ENCODE measurements at places on chromosomes 4 and X.
A peak's percentile ranks its signal among the peaks of the same experiment; 100 is the strongest.

- no peak for DNase-seq
Measured at GRCh38 chr4:45701621-45702020, 422.2 kb downstream of the GABRG1 start.

GRCh38 chrX:133796282-133796681 is 189.1 kb downstream of the GPC3 start:
- DNase-seq = no peak

DNA sequence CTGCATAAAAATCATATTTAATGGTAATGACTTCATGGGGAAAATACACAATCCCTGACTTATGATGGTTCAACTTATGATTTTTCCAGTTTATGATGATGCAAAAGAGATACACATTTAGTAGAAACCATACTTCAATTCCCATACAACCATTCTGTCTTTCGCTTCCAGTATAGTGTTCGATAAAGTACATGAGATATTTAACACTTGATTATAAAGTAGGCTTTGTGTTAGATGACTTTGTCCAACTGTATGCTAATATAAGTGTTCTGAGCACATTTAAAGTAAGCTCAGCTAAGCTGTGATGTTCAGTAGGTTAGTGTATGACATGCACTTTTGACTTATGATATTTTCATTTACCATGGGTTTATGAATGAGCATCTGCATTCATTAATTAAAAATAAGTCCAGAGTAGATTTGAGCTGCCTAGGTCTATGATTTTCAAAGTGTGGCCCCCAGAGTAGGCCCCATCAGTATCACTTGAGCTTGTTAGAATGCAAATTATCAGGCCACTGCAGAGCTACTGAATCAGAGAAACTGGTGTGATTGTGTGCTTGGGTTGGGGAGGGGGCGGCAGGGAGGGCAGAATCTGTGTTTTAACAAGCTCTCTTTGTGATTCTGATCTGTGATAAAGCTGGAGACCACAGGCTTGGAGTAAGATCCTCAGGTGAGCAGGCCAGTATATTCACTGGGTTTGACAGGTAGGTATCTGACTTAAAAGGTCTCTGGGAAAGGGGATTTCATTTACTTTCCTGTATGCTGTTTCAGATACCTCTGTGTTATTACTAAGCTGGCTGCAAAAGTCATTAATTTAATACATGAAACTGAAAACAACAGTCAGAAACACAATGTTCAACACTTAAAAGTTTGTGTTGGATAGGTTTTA is 8.4 kb downstream of the ATP10D start:
- DNase-seq = no peak

GRCh38 chrX:16484338-16484737 is 165.6 kb upstream of the S100G start:
- DNase-seq = peak; percentile 10

- peak; percentile 18 for DNase-seq
Measured at GRCh38 chr4:152265149-152265621, 270.7 kb downstream of the FBXW7 start.

GRCh38 chrX:17521871-17522693 is 147.1 kb downstream of the NHS start:
- DNase-seq = no peak

DNA sequence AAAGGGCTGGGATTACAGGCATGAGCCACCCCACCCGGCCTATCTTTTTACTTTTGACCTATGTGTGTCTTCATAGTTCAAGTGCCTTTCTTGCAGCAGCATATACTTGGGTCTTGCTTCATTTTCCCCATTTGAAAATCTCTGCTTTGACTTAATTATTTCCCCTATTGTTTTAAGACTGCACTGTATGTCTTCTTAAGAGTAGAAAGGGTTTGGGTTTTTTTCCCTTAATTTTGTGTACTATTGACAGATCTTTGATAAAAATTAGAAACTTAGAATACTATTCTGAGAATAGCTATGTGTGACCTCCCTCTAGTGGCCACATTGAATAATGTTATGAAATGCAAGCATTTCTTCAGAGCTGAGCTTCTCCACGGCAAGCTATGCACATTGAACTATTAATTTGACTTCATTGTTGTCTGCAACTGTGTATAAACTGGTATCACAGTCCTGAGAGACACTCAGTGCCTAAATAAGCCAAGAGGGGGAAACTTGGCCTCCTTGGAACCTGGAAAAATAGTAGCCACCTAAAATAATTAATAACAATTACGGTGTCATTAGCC is 8.7 kb upstream of the SLC25A4 start:
- no peak for DNase-seq

DNA sequence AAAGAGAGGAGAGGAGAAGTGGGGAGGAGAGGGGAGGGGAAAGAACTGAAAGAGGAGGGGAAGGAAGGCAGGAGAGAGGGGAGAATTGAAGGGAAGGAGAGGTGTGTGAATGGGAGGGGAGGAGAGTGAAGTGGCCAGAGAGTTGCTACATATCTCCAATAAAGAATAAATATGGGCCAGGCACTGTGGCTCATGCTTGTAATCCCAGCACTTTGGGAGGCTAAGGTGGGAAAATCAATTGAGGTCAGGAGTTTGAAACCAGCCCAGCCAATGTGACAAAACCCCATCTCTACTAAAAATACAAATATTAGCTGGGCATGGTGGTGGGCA is 482.4 kb downstream of the NAF1 start:
- DNase-seq = no peak

- no peak for DNase-seq
Measured at GRCh38 chrX:25941559-25942250, 196.4 kb upstream of the MAGEB18 start.
